ENCODE measurements at places on chromosomes 2 and 18.

DNA sequence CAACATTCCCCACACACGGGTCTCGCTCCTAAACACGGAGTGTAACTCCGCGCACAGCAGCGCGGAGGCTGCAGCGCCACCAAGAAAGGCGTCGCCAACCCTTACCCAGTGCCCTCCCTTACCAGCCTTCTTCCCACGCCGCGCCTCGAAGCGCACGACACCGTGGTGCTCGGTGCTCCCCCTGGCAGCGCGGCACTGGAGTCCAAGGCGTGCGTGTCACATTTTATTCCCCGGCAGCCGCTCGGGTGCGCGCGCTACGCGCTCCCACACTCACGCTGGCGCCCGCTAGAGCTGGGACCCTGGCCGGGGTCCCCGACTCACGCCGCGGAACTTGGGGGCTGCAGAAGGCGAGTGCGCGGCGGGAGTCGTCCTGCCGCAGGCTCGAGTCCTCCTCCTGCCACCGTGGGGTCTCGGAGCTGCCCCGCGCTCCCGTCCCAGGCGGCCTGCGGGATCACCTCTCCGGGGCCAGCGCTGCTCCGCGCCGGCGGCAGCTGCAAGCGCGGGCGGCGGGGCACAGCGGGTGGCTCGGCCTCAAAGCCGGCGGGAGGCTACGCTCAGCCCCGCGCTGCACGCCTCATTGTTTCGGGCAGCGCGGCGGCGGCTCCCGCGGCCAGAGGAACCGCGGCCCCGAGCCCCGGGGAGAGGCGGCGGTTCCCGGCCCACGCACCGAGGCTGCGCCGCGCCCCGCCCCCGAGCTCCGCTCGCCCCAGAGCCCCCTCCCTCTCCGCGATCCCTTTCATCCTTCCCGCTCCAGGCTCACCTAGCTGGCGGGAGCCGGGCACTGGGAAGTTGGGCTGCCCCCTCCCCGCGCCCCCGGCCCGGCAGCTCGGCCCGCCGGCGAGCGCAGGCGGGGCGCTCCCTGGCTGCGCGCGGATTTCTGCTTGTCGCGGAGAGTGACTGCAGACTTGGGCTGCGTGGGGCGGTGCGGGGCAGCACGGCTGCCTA is at the start of gene ST6GAL2:
Gene ST6GAL2 (minus strand): TSS at position 197 of the 945 bp plus-strand sequence. CDS start 42,190 bp downstream, outside the sequence.
- no peak for DNase-seq

DNA sequence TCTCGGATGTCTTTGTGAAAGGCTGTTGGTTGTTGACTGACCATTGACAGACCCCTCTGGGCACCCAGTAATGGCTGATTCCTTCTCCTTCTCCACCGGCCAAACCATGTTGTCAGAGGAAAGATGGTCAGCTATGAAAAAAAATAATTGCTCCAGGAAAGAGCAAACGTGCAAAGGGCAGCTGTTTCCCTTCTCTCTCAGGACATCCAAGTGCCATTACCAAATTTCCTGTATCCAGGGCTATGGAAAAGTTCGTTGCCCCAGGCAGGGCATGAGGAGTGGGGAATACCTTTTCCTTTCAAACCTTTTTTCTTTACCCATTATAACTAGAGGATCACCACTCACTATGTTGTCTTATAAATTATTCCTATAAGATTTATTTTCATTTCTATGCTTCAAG is 321.5 kb upstream of the HNRNPA3 start:
- DNase-seq = no peak

DNA sequence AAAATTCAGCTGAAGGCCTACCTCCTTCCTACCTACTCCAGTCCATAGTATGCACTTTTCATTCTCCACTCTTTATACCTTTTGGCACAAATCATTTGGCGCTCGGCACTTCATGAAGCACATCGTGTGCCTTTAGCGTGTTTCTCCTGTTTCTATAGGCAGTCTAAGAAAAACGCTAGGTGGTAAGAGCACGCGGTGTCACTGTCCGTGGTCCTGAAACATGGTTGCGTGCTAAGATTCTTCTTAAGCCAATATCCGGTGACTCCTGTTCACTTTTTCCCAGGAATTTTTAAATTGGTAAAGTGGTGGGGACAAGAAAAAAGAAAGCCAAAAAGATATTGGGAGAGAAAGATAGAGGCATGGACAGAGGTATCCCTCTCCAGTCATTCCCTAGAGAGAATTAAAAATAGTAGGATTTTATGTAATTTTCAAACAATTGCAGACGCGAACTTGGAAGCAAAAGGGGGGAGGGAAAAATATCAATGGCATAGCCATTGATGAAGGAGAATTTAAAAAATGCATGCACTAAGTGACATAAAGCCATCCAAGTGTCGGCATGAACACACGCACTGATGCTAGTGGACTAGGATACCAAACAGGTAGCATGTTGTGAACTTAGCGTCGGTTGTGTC is 1.4 kb upstream of the CTNNA2 start:
- DNase-seq = no peak

DNA sequence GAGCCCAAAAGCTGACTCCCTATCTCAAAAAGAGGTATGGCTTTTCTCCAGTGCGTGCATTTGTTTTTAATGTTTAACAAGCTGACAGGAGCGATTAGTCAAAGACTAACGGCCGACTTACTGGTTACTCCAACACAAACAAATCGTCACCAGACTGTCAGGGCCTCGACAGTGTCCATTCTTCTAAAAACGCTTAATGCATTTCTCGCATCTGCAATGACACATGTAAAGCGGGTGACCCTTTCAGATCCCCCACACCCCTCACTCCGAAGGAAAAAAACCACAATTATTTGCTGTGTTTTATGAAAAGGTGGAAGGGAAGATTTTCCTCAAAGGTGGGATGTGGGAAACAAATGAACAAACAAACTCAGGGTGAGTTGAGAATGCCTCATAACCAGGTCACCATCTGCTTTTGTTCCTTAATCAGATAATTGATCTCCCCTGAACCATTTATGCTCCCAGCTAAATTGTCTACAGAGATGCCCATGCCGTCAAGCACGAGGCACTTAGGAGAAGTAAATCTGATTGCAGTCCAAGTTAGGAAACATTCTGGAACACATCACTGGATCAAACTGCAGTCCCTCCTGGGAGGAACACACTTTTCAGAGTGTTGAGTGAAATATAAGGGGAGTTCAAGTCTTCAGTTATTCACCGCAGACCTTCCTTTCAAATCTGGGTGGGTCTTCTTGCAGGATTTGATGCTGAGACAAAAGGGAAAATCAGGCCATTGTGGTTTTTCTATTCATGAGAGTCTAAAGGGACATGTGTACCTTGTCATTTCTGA is 340.8 kb downstream of the CMPK2 start:
- DNase-seq = no peak

DNA sequence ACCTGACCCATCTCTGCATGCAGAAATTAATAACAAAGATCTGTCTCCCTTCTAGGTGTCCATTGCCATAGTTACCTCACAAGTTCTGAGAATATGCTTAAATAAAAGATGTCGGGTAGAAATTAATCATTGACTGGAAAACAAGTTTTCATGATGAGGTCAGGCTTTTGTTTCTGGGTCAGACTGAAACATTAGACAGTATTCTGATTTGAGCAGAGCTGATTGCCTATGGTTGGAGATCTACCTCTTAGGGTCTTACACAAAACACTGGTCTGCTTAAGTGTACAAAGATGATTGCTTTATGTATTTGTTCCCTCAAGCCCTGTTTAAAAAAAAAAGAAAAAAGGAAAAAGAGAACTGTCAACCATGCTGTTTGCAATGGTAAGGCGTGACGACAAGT is 956.4 kb downstream of the CPS1 start:
- no peak for DNase-seq

- no peak for DNase-seq
These were observed 9.4 kb downstream of the FAM210A start for GRCh38 chr18:13716916-13717315.

- no peak for DNase-seq
These were observed 9.9 kb downstream of the GRP start for GRCh38 chr18:59229701-59230443.

DNA sequence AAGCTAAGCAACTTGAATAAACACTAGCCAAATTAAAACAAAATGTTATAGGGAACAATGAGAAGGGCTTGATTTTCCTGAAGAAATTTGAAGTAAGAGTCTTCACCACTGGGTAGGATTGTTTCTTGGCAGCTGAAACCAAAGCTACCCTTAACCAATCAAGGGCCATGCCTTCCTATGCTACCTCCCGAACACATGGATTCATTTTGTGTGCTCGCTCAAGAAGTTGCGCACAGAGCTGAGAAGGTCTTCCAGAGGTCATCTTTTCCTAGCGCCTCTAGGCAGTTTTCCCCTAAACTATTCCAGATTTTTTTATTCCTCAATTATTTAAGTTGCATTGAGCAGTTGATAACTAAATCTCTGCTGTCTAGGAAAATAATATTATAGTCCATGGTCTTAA is 264.6 kb downstream of the RBM43 start:
- DNase-seq = no peak

GRCh38 chr2:88517759-88518201 is 65.3 kb upstream of the FOXI3 start:
- no peak for DNase-seq

- no peak for DNase-seq
These were observed 630.7 kb upstream of the GCFC2 start for GRCh38 chr2:76341439-76341838.

- DNase-seq = no peak
These were observed 32.0 kb upstream of the IL1RL1 start for GRCh38 chr2:102279391-102279735.

- DNase-seq = no peak
These were observed 4.3 kb downstream of the SMYD5 start for GRCh38 chr2:73218298-73218697.

- DNase-seq = no peak
These were observed 1103.9 kb upstream of the KLHL29 start for GRCh38 chr2:22281033-22281432.

DNA sequence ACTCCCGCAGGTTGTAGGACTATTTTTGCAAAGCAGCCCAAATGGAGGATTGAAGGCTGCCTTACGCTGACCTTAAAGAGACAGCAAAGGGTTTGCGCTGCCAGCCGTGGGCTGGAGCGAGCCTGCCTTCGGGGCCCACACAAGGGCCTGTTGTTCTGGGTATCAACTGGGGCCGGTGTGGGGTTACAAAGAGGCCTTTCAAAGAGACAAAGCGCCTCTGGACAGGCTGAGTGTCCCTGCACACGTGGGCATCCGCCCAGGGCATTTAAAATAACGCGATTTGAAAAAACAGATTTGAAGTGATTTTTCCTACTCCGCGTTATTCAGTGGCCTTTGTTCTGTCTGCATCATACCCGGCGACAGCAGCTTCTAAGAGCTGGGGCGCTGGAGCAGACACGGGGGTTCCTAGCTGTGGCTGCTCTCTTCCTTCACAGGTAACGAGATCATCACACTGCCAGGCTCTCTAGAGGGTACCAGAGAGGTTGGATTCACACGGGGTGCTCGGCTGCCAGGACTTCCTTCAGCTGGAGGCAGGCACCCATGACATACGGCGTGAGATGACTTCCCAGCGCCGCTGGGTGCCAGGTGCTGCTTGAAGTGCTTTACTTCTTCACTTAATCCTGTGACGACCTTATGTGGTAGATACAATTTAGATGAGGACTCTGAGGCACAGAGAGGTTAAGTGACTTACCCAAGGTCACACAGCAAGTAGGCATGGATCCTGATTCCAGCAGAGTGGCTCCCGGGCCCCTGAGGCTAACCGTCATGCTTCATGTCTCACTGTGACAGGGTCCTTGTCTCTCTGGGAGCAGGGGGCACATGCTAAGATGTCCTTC is 32.2 kb downstream of the MAL start:
- DNase-seq = no peak

DNA sequence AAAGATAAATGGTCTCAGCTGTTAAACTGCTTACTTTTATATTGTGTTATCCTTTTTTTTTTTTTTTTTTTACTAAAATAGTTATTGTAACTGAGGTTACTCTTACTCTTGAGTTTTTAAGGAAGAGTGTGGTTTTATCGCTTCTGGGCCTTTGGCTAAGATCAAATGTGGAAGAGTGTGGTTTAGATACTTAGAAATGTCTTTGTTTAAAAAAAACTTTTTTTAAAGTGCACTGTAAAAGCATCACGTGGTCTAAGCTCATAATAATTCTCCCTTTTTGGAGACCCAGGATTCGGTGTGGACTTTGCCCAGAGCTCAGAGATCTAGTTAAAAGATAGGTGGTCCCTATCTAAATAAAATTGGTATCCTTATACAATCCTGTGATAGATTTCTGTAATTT is 11.9 kb upstream of the OXER1 start:
- DNase-seq = no peak

DNA sequence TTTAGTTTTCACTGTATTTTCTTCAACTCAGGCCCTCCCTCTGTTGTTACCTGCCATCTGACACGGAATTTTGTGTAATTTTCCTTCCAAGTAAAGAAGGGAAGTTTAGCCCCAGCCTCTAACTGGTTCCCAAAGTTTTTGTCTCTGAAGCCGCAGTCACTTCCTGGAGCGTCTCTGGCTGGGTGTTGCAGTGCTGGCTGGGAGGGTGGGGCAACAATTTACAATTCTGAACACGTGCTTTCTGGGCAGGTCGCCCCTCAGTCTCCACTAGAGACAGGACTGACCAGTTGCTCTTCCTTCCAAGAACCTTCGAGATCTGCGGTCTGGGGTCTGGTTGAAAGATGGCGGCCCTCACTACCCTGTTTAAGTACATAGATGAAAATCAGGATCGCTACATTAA is 3.5 kb downstream of the CNDP2 start:
- DNase-seq = no peak

GRCh38 chr2:101699755-101700461 is 2.4 kb downstream of the MAP4K4 start:
- no peak for DNase-seq

DNA sequence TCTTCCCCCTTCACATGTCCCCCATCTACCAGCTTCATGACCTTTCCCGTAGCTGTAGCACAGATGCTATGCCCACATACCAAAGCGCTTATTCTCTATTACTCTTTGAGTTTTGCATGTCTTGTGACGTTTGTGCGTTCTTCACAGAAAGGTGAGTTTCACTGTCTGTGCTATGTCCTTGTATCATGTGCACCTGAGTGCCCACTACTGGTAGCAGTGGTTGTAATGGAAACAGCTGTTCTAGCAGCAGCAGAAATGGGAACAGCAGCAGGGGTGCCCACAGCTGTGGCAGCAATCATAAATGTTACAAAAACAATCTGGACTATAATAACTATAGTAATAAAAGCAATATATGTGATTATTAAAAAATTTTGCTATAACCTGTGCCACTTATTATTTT is 127.1 kb downstream of the STK39 start:
- no peak for DNase-seq

DNA sequence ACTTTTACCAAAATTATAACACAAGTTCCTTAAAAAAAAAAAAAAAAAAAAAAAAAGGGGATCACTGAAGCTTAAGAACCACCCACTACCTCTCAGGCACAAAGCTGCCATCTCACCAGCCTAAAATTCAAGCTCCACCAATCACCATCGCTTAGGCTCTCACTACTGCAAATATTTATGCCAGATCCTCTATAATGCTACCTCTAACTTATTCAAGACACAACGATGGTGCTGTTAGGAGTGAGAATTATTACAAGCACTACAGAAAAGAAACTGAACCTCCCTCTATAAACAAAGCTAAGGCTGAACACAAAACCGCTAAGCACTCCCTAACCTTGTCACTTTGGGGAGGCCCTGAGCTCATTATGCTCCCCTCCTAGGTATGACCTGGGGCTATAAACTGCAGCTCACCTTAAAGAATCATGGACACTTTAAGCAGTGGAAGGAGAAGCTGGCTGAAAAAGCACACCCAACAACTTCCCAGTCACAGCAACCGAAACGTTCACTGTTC is 3.6 kb downstream of the FZD5 start:
- DNase-seq = no peak

Measured in stimulated activated CD8-positive, alpha-beta memory T cell treated with anti-CD3 and anti-CD28 coated beads, Interleukin-2, amount 100 ng/mL, for 48 hours (primary cell).